K562 (cell line): ENCODE measurements at places on chromosomes 6 and 20. TPM values are rescaled to one million over a fixed set of nuclear protein-coding genes. Genes with fewer than 3 reads are reported as not detected.

DNA sequence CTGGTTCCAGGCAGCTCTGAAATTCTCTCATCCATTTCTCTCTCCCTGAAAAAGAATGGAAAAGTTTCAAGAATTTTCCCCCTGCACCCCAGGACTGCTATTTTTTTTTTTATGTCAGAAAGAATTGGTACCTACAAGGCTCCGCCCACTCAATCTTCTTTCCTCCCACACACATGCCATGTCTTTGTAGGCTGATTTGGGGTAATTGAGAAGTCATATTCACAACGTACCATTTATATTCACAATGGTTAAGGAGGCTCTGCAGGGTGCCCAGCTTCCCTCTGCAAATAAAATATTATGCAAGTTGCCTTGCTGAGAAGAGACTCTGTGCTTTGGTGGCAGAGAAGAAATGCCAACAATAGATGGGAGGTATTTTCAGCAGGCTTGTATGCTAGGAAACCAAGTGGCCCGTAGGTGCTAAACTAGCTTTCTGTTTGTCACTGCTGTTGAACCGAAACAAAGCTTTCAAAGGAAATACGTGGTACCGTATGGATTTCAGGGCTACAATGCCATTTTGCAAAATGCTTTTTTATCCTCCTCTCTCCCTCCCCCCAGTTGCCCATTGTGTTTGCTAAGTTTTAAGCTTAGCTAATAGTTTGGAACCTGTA is 150.0 kb downstream of the PHACTR1 start:
- H3K4me3 ChIP-seq = no peak overlapping the region
- no peak for DNase-seq
- H3K27me3 ChIP-seq = 0 out of 2 replicates have a peak, but pooled peaks cover 9% of the 10 kb centered on the region
- H3K27ac ChIP-seq = no peak overlapping the region

- H3K4me1 ChIP-seq = no peaks in the 10 kb centered on the region
- H3K36me3 ChIP-seq = no peaks in the 10 kb centered on the region
- no peak overlapping the region for H3K4me3 ChIP-seq
Measured at GRCh38 chr6:47722194-47722593, 23.8 kb downstream of the ADGRF4 start.

TPX2 gene
- total RNA-seq = 144 and 171 TPM in 2 replicates

GRCh38 chr20:51121272-51121671 is 98.4 kb upstream of the KCNG1 start:
- no peak overlapping the region for H3K27ac ChIP-seq
- H3K27me3 ChIP-seq = peaks cover 48% of the 10 kb centered on the region
- H3K4me1 ChIP-seq = no peaks in the 10 kb centered on the region
- no peak for DNase-seq
- no peaks in the 10 kb centered on the region for H3K36me3 ChIP-seq
- no peak overlapping the region for H3K4me3 ChIP-seq

QRSL1 gene
- total RNA-seq = 16.3 and 19.6 TPM in 2 replicates
